ENCODE measurements at places on chromosomes 13 and 19.
A peak's percentile ranks its signal among the peaks of the same experiment; 100 is the strongest.

GRCh38 chr19:12996406-12997094 is 1.3 kb downstream of the NFIX start:
- peak; percentile 59 for DNase-seq

DNA sequence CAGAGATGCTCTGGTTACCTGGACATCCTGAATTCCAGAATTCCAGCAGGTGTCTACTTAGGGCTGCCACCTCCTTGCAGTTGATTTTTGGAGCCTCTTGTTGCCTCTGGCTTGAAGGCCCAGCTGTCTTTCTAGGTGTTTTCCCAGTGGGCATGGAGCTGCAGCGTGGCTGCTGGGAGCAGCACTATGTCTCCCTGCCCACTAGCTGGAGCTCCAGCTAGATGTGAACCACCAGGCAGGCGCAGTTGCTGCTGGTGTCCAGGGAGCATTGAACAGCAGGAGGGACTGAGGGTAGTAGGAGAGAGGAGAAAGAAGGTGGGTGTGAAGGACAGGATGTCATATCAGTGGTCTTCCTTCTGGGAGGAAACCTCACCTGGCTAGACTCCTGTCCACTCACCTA is 9.9 kb upstream of the SELENOW start:
- DNase-seq, result no peak

DNA sequence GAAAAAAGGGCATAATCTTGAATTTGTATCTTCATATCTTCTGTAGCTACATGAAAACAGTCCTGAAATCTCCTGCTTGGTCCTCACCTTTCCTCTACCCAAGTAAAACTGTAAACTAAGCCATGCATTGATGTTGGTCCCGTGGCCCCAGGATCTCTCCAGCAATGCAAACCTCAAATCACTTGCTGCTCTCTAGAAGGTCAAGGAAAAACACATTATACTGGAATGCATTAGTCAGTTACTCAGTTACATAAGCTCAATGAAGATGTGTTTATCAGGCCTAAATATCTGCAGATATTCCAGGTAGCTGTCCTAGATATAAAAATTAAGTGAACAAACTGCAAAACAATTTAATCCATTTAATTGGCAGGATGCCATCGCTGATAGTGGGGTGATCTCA is 261.8 kb downstream of the ABCC4 start:
- DNase-seq, result no peak

DNA sequence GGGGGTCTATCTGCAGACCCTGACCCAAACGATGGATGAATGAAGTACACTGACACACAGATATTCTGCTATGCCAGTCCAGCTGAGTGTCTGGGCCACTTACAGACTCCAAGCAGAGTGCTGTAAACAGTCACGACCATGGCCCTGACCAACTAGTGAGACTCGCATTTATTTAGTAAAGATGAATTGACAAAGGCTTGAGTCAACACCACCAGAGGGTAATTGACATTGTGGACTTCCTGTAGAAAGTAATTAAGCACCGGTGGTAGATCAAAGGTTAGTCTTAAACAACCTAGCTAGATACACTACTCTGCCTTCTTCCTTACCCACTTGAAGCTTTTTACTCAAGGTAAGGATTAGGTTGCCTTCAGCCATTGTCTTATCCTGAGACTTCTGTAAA is 63.4 kb upstream of the KPNA3 start:
- no peak for DNase-seq

GRCh38 chr13:75480671-75481175 is 1.2 kb downstream of the TBC1D4 start:
- DNase-seq, result peak; percentile 56

GRCh38 chr19:48780631-48781391 is 25.5 kb downstream of the FGF21 start:
- DNase-seq, result no peak

DNA sequence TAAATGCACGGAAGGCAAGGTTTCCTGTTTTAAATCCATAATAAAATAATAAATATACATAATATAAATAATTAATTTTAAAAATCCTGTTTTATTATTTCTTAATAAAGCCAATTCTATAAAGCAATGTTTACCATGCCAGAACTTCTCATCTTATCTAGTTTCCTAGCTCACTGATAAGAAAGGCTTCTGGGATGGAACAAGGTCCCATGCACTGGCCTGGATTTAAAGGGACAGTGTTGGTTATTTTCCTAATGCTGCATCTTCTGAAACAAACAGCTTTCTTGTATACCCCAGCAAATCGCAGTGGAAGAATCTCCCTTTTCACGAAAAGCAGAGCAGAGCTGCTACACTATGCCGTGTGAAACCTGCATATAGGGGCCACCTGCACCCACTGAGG is 68.8 kb downstream of the LNX2 start:
- no peak for DNase-seq

DNA sequence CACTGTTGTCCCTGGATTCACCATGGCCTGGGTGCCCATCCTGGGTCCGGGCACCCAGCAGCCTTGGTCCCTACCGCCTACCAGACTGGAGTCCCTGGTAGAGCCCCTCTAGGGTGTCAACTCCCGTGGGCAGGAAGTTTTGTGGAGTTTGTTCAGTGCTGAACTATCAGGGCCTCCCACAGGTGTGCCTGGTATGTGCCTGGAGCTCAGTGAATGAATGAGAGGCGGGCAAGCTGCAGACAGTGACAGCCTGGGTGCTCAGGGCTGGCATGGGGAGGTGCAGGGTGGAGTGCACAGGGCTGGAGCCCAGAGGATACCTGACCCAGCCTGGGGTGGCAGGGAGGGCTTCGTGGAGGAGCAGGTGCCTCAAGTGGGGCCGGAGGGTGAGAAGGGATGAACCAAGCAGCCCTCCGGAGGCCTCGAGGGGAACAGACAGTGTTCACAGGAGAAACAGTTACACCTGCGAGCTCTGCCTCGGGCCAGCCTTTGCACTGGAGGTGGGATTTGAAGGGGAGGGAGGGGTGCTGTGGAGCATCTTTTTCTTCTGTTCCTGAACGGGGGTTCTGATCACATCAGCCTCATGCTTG is 29.6 kb downstream of the PAK4 start:
- no peak for DNase-seq

GRCh38 chr19:1104311-1105007 is 665 bp downstream of the GPX4 start:
- peak; percentile 79 for DNase-seq

- no peak for DNase-seq
These were observed 5.5 kb downstream of the ZNF805 start for GRCh38 chr19:57245959-57246358.

DNA sequence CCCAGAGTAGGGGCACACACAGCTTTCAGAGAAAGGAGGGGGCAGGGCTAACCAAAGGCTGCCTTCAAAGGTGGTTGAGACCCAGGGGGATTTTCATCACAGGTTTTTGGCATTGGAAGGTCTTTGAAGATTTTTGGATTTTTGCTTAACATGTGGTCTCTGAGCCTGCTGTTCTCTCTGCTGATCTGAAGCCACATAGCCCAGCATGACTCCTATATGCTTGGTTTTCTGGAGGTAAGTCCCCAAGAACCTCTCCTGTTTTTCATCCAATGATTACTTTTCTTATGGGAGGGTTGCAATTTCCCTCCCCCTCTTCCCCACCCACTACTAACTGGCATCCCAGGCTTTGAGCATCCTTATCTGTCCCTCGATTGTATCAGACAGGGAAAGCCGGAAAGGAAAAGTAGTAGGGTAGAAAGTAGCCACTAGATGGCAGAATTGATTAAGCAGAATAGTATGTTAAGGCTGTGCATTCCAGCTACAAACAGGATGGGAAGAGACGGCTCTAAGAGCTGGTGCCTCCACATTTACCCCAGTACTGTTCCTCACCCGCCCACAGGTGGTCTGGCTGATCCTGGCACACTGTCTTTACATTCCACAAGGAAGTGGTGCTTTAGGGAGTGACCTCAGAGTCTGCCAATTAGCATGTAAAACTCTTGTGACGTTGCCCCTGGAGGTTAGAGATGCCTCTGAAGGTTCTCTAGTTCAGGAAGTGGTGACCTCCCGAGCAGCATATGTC is 218.9 kb upstream of the EDNRB start:
- no peak for DNase-seq

All from left cardiac atrium (tissue), 4 donors.